ENCODE measurements at places on chromosomes 2 and 18. TPM values are rescaled to one million over a fixed set of nuclear protein-coding genes. Genes with fewer than 3 reads are reported as not detected.

GRCh38 chr2:48278590-48278989, 251.4 kb upstream of the STON1 start:
- DNase-seq, result no peak
- no peak overlapping the region for H3K27ac ChIP-seq
- no peaks in the 10 kb centered on the region for H3K4me1 ChIP-seq
- H3K4me3 ChIP-seq, result no peak overlapping the region
- H3K27me3 ChIP-seq, result no peaks in the 10 kb centered on the region

DSC3 gene
- not detected for total RNA-seq

DNA sequence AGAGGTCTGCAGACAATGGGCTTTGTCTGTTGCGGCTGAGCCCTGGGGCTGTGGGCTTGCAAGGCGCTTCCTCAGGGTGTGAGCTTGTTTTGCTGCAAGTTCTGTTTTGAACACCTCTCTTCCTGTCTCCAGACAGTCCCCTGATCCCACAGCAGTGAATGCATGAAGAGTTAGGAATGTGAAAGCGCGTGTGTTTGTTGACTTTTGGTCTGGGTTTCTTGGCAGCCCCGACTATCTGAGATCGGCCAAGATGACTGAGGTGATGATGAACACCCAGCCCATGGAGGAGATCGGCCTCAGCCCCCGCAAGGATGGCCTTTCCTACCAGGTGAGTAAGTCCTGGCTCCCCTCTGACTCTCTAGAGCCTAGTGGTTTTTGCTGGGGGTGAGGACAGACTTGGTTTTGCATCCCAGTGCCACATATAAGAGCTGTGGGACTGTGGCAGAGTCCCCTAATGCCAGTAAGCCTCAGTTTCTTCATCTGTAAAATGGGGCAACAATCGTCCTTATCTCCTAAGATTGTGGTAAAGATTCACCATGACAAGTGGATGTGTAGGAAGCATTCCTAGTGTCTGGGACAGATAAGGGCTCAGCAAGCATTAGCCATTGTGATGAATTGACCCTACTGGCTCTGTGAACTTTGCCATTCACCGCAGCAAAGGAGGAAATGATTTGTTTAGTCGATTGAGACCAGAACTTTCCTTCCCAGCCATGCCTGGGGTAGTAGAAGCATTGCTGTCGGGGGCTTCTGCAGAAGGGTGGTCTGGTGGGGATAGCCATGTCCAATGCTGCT, 3.0 kb downstream of the LBH start:
- peaks cover 18% of the 10 kb centered on the region for H3K4me1 ChIP-seq
- peak; percentile 95 for DNase-seq
- H3K4me3 ChIP-seq, result no peak overlapping the region
- no peaks in the 10 kb centered on the region for H3K36me3 ChIP-seq
- no peak overlapping the region for H3K27ac ChIP-seq

KIF1A gene
- not detected for total RNA-seq

DNA sequence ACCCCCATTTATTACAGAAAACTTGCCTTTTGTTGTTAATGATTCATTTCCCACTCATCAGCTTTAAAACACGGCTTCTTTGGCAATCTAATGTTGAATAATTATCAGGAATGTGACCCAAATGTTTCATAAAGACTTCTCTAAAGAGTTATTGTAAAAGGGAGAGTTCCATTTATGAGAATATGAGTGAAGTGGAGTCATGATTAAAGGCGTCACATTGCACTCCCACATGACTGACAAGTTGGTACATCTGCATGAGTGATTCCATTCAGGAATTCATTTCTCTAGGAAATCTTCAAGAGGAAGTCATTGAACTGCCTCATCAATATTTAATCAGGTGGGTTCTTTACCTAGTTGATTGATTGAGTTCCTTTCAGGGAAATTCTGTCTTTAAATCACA, 184.8 kb downstream of the LNPK start:
- H3K4me3 ChIP-seq, result no peak overlapping the region
- H3K36me3 ChIP-seq, result no peaks in the 10 kb centered on the region
- DNase-seq, result no peak
- peaks cover 33% of the 10 kb centered on the region for H3K27me3 ChIP-seq
- no peak overlapping the region for H3K27ac ChIP-seq

GALR1 gene
- not detected for total RNA-seq
